Activated CD4-positive, alpha-beta T cell treated with anti-CD3 and anti-CD28 coated beads, Interleukin-2, amount 10 ng/mL, durations not matched to agents 7 days and 5 days (primary cell): ENCODE measurements at places on chromosomes 6 and 20.
A peak's percentile ranks its signal among the peaks of the same experiment; 100 is the strongest.

DNA sequence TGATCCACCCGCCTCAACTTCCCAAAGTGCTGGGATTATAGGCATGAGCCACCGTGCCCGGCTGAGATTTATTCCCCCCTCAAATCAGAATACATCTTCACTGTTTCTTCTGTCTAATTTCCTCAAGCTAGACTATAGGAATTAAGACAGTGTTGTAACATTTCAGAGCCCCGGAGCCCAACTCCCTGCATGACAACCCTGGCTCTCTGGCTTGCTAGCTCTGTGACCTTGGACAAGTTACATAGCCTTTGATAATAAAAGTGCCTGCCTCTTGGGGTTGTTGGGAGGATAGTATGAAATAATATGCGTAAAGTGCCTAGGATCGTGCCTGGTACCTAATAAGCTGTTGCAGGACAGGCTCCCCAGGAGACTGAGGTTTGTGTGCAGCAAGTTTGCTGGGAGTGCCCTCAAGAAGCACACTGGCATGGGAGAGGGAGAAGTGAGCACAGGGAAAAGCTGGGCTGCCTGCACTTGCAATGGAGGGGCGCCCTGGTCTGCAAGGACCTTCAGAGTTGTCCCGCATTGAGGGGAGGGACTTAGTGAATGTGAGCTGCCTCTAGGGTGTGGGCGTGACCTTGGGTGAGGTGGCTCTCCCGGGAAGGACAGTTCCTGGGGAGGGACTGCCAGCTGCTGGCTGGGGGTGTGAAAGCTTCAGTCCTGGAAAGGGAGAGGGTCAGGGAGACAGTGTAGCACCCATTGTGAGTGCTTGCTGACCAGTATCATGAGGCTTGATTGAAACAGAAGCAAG lies 43.4 kb downstream of the TAF8 start:
- DNase-seq, result no peak

DNA sequence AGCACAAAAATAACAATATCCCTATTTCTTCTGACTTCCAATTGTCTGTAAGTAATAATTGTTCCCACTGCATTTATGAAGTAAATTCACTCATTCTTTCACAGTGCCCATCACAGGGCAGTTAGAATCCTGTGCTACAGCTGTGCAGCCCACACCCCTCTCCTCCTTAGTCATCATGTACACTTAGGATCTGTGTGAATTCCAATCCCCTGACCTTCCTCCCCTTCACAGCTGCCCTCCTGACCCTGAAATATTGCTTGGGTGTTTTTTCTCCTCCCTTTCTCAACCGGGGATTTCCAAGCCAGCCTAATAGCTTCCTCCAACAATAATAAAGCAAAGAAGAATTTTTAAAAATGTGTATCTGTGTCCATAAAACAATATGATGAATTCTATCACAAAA lies 91.5 kb upstream of the BEND6 start:
- DNase-seq, result no peak

- DNase-seq, result no peak
These were observed 206.5 kb downstream of the TPBG start for GRCh38 chr6:82570083-82570482.

- no peak for DNase-seq
These were observed 11.0 kb downstream of the GFRA4 start for GRCh38 chr20:3652221-3652620.

DNA sequence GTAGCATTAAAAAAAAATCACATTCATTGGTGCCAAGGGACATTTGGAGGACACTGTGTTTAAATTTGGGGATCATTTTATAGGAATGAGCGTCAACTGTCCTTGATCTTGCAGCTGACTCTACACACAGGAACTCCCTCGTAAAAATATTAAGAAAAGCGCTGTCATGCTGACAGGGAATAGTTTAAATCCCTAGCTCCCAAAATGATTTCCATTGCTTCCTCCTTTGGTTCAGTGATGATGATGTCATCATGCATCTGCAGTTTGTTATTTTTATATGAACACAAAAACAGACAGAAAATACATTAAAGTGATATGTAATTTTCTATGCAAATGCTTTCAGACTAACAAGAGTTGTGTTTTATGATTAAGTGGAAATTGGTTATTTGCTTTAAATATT lies 275.6 kb downstream of the BTBD9 start:
- no peak for DNase-seq

GRCh38 chr6:30200551-30201281 lies 12.5 kb downstream of the TRIM26 start:
- no peak for DNase-seq

- no peak for DNase-seq
These were observed 26.7 kb downstream of the HCK start for GRCh38 chr20:32078791-32079190.

DNA sequence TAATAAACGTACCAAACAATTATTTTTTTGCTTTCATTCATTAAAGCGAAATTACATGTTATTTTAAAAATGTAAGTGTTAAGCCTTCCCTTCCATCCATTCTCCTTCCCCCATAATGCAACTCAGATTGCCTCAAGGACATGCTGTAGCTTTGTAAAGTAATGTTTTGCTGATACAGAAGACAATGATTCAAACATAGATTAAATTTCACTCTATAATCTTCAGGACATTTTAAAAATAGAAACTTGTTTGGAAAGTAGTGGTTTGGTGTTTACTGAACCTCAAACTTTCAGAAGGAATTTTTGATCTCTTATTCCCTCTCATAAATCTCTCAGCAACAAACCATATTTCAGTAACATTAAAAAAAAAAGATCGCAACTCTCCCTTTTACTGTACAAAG lies 350.9 kb upstream of the HSF2 start:
- DNase-seq, result no peak

GRCh38 chr6:156102129-156102528 lies 646.5 kb upstream of the NOX3 start:
- no peak for DNase-seq

DNA sequence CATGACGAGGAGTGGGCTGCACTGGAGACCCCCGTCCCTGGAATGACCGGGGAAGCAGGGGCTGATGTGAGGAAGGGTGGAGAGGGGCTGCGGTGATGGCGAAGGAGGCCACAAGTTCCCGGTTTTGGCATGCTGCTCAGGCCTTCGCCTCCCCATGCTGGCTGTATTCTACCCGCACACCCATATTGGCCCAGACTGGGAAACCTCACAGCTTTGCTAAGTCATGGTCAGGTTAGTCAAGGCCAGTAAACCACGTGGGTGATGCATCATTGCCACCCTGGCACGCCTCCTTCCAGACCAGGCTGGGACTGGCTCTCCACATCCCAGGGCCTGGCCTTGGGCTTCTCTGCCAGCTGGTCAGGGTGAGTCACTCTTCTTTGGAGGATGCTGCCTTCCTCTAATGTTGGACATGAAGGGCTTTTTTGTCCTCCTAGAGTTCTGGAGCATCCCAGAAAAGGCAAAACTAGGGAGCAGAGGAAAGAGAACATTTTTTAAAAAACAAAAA lies 53.8 kb downstream of the PCNA start:
- no peak for DNase-seq

GRCh38 chr20:23347791-23348190 lies 2.8 kb upstream of the NXT1 start:
- no peak for DNase-seq

DNA sequence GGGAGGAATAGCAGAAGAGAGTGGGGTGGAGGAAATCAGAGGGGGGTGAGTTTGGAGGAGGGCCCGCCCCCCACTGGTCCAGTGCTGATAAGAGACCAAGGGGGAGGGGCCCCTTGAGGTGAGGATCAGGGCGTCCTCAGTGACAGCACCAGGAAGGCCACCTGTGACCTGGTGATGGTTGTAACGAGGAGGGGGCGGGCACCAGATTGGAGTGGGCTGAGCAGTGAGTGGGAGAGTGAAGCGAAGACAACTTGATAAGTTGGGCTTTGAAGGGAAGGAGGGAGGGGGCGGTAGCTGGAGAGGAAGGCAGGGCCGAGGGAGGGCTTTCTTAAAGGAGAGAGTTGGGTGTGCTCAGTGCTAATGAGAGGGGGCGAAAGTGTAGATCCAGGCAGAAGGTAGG lies 30.7 kb downstream of the CDH22 start:
- DNase-seq, result no peak

- no peak for DNase-seq
These were observed 499.0 kb upstream of the RNF217 start for GRCh38 chr6:124463271-124463670.

GRCh38 chr6:143515766-143516355 lies 4.3 kb upstream of the FUCA2 start:
- DNase-seq, result no peak

GRCh38 chr6:31702819-31703716 lies at the start of gene ABHD16A:
Gene ABHD16A, minus strand, starts transcription at chr6:31703324. Its CDS starts 43 bp downstream, at chr6:31703281.
- DNase-seq, result peak; percentile 98

DNA sequence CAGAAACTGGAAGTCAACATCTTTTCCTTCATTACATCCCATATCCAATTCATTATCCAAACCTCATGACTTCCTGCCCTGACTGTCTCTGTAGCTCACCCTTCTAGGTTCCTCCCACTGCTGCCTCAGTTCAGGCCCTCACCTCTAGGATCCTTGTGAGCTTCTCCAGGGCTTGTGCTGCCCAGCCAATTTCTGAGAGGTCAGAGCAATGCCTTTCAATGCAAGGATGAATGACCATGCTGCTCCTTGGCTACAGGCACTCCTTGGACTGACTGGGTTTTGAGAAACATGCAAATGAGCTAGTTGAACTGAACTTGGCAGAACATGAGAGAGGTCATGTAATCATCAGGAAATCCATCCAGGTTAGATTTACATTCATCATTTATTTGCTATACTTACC lies 173.4 kb downstream of the KIF16B start:
- no peak for DNase-seq

GRCh38 chr20:45968801-45969711 lies 2.9 kb downstream of the ZNF335 start:
- no peak for DNase-seq

DNA sequence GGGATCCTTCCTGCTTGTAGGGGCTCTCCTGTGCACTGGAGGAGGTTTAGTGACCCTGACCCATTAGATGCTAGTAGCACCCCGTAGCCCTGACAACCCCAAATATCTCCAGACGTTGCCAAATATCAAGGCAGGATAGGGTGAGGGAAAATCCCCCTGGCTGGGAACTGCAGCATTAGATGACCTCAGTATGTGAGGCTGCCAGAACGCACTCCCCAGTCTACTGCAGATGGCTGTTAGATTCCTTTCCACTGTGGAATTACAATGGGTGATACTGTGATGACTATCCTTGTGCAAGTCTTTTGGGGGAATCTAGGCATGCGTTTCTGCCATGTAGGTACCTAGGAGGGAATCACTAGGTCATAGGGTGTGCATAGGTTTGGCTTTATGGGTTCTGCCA lies 226.3 kb upstream of the KCNG1 start:
- DNase-seq, result no peak

- DNase-seq, result no peak
These were observed 179.1 kb downstream of the SYNDIG1 start for GRCh38 chr20:24648481-24648880.
